Calu3 (cell line): ENCODE measurements at places on chromosomes 16 and 17.

- no peak for DNase-seq
Observed at GRCh38 chr16:275786-276232, at the start of gene RGS11. RGS11 (minus strand) TSS chr16:275944; CDS start chr16:275911, 33 bp downstream.

- DNase-seq = peak; percentile 37
Observed at GRCh38 chr17:58960068-58960467, 146.6 kb downstream of the TRIM37 start.

DNA sequence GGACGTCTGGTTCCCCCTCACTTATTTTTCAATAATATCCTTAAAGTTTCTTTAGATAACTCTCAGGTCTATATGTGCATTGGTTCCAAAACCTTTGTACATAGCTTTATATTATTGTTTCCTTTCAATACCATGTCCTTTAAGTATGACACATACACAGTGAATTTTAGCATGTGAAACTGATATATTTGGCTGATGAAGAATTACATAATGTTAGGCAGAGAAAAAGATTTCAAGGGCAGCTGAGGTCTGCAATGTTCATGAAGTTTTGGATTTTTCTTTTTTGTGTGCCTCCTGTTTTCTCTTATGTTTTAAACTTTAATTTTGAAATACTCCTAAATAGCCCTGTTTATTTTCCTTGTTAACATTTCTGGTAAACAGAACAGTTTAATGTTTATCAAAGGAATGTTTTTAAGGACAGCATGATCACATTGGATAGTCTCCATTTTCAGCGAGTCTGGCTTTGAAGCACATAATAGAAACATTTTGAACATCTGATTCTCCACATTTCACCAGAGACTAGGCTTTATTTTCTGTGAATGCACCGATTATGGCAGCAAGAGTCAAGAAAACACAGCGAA is 32.9 kb upstream of the FBXO47 start:
- no peak for DNase-seq

- no peak for DNase-seq
Observed at GRCh38 chr17:7208027-7208571, 11.5 kb downstream of the DLG4 start.

DNA sequence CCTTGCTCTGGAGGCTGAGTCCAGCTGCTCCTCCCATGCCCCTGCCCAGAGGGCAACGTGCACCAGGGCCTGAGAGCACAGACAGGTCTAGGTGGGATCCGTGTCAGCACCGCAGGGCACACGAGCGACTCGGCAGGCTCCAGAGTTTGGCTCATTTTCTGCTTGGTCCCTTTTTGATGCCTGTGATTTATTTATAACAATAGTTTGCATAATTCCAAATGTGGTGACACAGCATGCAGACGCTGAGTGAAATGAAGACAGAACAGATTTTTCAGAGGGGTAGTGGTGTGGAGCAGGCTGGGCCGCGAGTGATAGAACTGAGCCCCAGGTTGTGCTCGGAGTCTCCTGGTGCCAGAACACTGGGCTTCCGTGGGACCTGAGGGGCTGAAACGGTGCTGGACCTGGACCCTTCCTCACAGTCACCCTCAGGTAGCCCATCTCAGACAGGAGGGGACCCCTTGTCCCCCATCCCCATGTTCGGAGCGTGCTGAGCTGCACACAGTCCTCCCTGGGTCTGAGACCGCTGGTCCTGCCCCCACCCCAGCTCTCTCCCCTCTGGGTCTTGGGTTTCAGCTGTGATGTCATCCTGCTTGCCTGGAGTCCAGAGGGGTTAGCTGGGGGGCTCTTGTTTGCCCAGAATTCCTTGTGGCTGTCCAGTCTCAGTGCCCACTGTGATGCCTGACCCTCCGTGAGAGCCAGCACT is 95.9 kb downstream of the METRNL start:
- DNase-seq = no peak

DNA sequence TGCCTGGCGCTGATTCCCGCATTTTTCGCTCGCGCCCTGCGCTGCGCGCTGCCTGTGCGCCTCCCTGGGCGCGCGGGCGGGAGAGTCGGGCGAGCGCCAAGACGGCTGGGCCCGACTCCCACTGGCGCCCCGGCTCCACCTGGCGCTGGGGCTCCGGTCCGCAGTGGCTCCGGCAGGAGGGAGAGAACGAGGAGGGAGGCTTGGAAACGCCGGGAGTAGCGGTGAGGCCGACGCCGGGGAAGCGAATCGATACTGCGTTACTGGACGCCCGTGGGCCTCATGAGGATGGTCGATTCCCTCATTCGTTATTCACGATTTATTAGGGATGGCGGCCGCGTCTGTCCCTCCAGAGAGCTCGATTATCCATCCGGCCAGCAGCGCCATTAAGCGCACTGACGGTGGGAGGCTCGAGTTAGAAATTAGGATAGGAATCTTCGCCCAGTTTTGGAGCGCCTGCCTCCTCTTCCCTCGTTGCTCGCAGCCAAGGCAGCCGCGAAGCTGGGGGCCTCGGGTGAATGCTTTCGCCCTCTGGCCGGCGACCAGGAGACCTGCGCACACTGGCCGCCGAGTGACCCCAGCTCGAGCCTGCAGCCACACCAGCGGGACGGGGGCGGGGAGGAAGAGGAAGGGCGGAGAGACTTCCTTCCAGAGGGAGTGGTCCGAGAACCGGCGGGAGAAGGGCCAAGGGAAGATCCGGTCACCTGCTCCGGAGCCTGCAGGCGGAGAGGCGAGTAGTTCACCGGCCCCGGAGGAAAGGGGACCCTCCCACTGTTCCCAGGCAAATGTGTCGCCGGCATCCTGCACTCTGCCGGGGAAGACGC is 1.3 kb upstream of the PCGF2 start:
- peak; percentile 100 for DNase-seq

DNA sequence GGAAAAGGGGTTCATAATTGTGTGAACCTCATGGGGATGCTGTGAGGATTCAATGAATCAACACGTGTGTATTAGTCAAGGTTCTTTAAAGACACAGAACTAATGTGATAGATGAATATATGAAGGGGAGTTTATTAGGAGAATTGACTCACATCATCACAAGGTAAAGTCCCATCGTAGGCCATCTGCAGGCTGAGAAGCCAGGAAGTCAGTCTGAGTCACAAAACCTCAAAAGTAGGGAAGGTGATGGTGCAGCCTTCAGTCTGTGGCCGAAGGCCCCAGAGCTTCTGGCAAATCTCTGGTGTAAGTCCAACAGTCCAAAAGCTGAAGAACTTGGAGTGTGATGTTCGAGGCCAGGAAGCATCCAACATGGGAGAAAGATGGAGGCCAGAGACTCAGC is 413.4 kb downstream of the CDH13 start:
- no peak for DNase-seq

DNA sequence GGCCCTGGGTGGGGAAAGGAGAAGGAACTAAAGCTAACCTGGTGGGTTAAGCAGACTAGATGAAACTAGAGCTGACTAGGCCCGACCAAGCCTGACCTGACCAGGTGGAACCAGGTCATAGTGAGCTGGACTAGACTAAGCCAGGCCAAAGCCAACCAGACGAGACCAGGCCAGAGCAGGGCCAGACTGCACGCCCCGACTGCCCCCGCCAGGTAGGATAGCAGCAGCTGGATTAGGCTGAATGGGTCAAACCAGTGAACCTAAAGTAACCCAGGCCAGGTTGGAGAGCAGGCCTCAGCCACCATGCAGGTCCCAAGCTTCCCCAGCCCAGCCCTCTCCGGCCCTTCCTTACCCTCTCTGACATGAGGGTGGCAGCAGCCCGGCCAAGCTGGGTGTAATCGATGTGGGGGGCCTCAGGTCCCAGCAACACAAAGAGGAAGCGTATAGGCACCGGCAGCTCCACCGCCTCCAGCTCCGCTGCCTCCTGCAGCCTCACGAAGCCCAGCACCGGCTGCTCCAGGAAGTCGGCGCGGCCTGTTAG is 9.1 kb downstream of the SLC4A1 start:
- no peak for DNase-seq
